ENCODE measurements at places on chromosomes 1 and 21.

DNA sequence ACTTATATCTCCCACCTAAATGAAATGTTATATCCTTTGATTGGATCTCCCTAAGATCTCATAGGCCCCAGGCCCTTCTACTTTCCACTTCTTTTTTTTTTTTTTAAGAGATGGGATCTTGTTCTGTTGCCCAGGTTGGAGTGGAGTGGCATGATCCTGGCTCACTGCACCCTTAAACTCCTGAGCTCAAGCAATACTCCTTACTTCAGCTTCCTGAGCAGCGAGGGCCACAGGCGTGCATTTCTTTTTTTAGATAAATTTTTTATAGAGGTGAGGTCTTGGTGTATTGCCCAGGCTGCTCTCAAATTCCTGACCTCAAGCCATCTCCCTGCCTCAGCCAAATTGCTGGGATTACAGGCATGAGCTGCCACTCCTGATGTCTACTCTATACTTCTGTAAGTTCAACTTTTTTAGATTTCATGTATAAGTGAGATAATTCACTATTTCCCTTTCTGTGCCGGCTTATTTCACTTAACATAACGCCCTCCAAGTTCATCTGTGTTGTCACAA, 987.5 kb upstream of the NCAM2 start:
- DNase-seq, result no peak

GRCh38 chr1:33709783-33710718, 153.8 kb upstream of the HMGB4 start:
- DNase-seq, result no peak

DNA sequence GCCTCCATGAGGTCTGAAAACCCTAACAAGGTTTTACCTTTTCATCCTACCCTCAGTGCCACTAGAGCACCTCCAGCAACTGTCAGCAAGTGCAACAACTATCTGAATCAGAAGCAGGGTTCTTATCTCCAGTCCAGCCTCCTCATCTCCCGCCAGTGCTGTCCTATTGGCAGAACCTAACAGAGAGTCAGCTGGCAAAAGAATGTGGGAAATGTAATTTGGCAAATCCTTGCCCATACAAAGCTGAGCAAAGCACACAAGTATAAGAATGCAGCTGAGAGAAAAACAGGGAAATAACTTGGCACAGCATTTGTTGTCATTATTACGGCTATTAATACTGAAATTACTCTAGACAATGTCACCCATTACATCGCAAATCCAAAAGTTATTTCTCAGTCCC, 124.2 kb downstream of the ATP6V1G3 start:
- no peak for DNase-seq

- DNase-seq, result no peak
Measured at GRCh38 chr1:150008699-150009098, 1.8 kb downstream of the OTUD7B start.

DNA sequence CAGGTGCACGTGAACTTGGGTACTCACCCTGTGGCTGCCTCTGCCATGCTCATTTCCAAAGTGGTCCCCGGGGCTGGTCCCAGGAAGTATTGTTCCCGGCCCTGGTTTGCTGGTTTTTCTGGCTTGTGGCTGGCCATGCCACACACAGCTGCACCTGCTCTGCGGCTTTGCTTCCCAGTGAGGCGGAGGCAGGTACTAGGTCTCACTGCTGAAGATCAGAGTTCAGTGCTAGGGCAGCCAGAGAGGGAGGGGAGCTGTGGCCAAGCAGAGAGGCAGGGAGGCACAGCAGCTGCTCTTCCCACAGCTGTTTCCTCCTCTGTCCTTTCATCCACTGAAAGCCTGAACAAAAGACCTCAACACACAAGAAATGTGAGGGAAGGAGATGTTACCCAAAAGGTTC, 30.5 kb downstream of the ENO1 start:
- no peak for DNase-seq
